Brain (organoid and tissue), 16 donors: ENCODE measurements at places on chromosomes 2 and 18. TPM values are rescaled to one million over a fixed set of nuclear protein-coding genes. Genes with fewer than 3 reads are reported as not detected.

DNA sequence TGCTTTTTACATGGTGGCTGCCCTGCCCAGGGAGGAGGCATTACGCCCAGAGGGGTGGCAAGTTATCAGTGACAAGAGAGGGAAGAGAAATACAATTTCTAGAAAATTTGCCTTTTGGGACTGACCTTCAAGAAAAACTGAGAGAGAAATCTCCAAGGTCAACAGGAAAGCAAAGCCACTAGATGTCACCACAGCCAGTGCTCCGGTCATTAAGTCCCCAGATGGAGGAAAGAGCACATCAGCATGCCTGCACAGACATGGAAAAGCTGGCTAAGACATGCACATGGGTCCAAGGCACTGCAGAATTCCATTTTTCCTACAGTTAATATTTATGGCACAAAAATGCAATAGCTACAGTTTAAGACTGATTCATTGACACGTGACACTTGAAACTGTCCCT is 21.0 kb downstream of the FHL2 start:
- DNase-seq, result peak; percentile 54

GRCh38 chr2:214341646-214342045 is 69.2 kb upstream of the VWC2L start:
- no peak for DNase-seq

GRCh38 chr2:118048401-118048800 is 34.5 kb upstream of the CCDC93 start:
- no peak for DNase-seq

DNA sequence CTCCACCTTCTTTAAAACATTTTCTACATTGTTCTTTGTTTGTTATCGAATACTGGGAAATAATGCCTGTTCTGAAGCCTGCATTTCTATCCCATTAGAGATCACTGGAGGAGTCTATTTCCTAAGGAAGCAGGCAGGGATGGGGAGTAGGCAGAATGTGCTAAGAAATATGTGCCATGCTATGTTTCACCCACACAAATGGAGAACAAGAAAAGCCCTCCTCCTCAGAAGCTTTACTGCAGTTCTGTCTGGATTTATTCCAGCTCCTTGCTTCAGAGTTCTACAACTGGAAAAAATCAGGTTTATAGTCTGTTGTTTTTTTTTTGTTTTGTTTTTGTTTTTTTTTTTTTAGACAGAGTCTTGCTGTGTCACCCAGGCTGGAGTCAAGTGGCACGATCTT is 825.1 kb downstream of the SLC4A3 start:
- DNase-seq, result no peak

GRCh38 chr2:18684206-18685038 is 95.1 kb upstream of the NT5C1B start:
- DNase-seq, result no peak

DNA sequence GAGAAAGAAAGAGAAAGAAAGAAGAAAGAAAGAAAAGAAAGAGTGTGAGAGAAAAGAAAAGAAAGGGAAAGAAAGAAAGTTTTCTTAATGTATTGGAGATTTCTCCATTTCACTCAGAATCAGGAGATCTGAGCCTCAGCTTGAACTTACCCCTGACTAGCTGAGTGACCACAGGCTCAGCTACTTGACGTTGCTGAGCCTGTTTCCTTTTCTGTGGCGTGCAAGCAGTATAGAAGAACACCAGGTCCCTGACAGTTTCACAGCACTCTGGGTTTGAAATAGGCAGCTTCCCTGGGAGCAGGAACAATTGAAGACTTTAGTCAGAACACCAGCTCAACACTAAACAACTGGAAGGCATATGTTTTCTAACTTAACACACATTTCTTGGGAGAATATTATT is 44.7 kb downstream of the MARCO start:
- DNase-seq, result no peak

GRCh38 chr2:127182626-127183458 is 37.3 kb downstream of the CYP27C1 start:
- DNase-seq, result no peak

Gene LCLAT1
- polyA plus RNA-seq, result 3.1 TPM

Gene STK11IP
- 14.9 TPM for polyA plus RNA-seq

Gene PUM2
- 33.2 TPM for polyA plus RNA-seq
